ENCODE measurements at places on chromosomes 3 and 15.

DNA sequence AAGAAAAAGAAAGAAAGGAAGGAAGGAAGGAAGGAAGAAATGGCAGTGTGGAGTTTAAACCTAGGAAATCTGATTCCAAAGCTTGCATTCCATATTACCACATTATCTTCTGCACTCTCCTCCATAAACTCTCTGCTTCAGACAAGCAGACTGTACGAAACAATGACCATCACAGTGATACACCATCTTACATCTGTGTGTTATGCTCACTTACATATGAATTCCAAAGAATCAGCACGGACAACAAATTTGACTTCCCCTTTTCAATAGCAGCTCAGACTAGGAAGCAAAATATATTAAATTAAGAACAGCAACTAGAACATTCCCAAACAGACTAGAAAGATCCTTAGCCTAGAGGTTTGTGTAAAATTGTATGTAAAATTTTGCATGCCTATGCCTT is 18.0 kb upstream of the PPM1L start:
- no peak for DNase-seq

DNA sequence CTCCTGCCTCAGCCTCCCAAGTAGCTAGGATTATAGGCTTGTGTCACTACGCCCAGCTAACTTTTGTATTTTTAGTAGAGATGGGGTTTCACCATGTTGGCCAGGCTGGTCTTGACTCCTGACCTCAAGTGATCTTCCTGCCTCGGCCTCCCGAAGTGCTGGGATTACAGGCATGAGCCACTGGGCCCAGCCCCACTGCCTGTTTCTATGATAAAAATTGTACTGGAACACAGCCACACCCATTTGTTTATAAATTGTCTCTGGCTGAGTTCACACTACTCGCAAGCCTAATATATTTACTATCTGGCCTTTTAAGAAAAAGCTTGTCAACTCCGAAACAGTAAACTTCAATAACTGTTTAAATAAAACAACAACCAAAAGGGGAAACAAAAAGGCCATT is 309.4 kb upstream of the WNT5A start:
- DNase-seq, result no peak

DNA sequence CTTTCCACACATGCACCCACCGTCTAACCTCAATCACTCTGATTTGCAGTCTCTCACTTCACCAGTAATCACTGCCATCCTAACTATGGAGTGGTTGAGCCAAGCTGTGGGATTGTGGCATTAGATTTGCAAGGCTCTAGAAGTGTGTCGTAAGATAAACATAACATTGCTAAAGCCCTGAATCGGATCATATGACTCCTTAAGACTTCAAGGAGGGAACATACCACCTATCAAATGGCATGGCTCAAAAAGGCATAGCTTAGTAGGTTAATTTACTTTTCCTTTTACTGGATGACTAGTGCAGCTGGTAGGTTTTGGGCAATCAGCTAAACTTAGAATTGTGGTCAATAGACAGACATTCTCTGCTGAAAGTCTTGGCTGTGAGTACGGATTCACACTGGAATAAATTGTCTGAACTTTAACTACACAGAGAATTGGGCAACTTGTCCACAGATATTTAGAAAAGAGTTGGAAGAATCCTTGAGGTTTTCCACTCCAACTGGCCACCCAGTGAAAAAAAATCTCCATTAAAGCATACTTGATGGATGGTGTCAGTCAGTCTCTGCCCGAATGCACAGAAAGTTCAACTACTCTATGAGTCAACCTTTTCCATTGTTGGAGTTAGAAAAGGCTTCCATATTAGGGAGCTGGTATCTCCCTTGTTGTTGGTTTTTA is 476.7 kb upstream of the CBLB start:
- no peak for DNase-seq

DNA sequence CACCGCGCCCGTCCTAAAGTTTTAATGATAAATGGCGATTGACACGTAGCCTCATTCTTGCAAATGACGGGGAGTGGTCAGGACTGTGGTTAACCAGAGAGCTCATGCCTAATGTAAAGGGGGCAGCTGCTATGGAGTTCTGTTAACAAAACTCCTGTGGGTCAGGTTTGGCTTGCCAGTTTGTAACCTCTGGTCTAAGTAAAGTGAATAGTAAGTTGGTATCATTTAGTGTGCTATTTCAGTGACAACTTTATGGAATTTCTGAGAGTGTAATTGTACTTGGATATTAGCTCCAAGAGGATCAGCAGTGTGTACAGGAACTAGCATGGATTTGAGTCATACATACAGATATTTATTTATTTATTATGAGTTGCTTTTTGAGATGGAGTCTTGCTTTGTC is 87.9 kb downstream of the RGMA start:
- DNase-seq, result no peak

All from activated CD8-positive, alpha-beta memory T cell treated with anti-CD3 and anti-CD28 coated beads for 24 hours (primary cell).